Mesothelial cell of epicardium (in vitro differentiated cells): ENCODE measurements at places on chromosomes 13 and 19. TPM values are rescaled to one million over a fixed set of nuclear protein-coding genes. Genes with fewer than 3 reads are reported as not detected.

TINCR gene
- 2.5 to 4.3 TPM (median 2.5 TPM) in 3 replicates for total RNA-seq

FLT1 gene
- total RNA-seq: 4.9 to 6.5 TPM (median 5.5 TPM) in 3 replicates

C19orf85 gene
- total RNA-seq: not detected in 3 replicates

RHPN2 gene
- 22.2 to 25.9 TPM (median 23.3 TPM) in 3 replicates for total RNA-seq

DNA sequence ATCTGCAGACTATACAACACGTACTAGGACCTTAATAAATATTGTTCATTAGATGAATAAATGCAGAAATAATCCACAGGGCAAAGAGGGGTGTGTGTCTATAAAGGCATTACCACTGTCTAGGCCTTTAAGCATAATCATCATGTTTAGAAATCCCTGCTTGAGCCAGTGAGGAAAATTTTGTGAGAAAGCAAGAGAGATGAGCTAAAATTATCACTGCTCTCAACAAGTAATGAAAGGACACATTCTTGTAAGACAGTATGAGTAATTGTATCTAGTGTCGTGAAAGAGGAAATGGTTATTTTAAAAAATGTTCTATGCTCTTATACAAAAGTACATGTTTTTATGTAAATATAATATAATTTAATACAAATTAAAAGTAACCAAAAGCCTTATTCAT is 1699.4 kb downstream of the PCDH9 start:
- H3K4me3 ChIP-seq: no peak overlapping the region
- no peak for DNase-seq
- H3K27ac ChIP-seq: peak overlapping the region; percentile 9
- H3K36me3 ChIP-seq: no peaks in the 10 kb centered on the region
- H3K27me3 ChIP-seq: no peaks in the 10 kb centered on the region
- peaks cover 36% of the 10 kb centered on the region for H3K4me1 ChIP-seq

DNA sequence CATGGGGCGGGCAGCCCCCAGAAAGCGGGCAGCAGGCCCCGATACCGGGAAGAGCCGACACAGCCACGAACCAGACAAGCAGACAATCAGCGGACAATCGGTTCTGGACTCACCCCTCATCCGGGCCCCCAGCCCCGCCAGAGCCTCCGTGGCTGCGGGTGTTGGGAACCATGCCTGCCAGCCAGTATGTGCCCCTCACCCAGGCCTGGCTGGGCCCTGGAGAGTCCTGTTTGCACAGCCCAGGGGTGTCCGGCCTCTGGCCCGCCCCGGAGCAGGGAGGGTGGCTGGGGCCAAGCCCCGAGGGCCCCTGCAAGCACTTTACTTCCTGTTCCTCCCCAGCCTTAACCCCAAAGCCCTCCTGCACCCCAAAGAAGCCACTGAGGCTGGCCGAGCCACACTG is 7.8 kb downstream of the PODNL1 start:
- no peak for DNase-seq
- no peaks in the 10 kb centered on the region for H3K4me1 ChIP-seq
- H3K27ac ChIP-seq: no peak overlapping the region
- peaks cover 1% of the 10 kb centered on the region for H3K27me3 ChIP-seq

- H3K36me3 ChIP-seq: no peaks in the 10 kb centered on the region
- H3K27me3 ChIP-seq: no peaks in the 10 kb centered on the region
- peak overlapping the region; percentile 71 for H3K27ac ChIP-seq
- peak overlapping the region; percentile 82 for H3K4me3 ChIP-seq
- peak; percentile 64 for DNase-seq
These were observed 11.5 kb upstream of the CNFN start for GRCh38 chr19:42401365-42402303.

GRCh38 chr19:18604820-18605159 is 1.8 kb downstream of the CRLF1 start:
- H3K27me3 ChIP-seq: peaks cover 87% of the 10 kb centered on the region
- no peaks in the 10 kb centered on the region for H3K36me3 ChIP-seq
- H3K4me3 ChIP-seq: no peak overlapping the region
- H3K4me1 ChIP-seq: peaks cover 17% of the 10 kb centered on the region
- no peak for DNase-seq
- no peak overlapping the region for H3K27ac ChIP-seq

GRCh38 chr13:94020426-94020825 is 459.1 kb downstream of the DCT start:
- H3K27ac ChIP-seq: peak overlapping the region; percentile 26
- H3K4me3 ChIP-seq: no peak overlapping the region
- DNase-seq: no peak
- peaks cover 13% of the 10 kb centered on the region for H3K4me1 ChIP-seq

GRCh38 chr13:88074794-88075510 is 403.8 kb downstream of the SLITRK5 start:
- H3K27me3 ChIP-seq: no peaks in the 10 kb centered on the region
- no peak overlapping the region for H3K27ac ChIP-seq
- no peaks in the 10 kb centered on the region for H3K4me1 ChIP-seq
- H3K4me3 ChIP-seq: no peak overlapping the region
- no peak for DNase-seq
- no peaks in the 10 kb centered on the region for H3K36me3 ChIP-seq

- H3K4me3 ChIP-seq: no peak overlapping the region
- H3K27ac ChIP-seq: no peak overlapping the region
- peaks cover 9% of the 10 kb centered on the region for H3K36me3 ChIP-seq
- H3K4me1 ChIP-seq: peaks cover 12% of the 10 kb centered on the region
- no peaks in the 10 kb centered on the region for H3K27me3 ChIP-seq
- no peak for DNase-seq
These were observed 278.0 kb downstream of the FGF9 start for GRCh38 chr13:21948769-21949474.

- DNase-seq: no peak
- H3K27me3 ChIP-seq: no peaks in the 10 kb centered on the region
- peaks cover 7% of the 10 kb centered on the region for H3K36me3 ChIP-seq
- H3K4me3 ChIP-seq: no peak overlapping the region
- no peaks in the 10 kb centered on the region for H3K4me1 ChIP-seq
- H3K27ac ChIP-seq: no peak overlapping the region
These were observed 199.7 kb upstream of the STARD13 start for GRCh38 chr13:33485247-33485646.

DNA sequence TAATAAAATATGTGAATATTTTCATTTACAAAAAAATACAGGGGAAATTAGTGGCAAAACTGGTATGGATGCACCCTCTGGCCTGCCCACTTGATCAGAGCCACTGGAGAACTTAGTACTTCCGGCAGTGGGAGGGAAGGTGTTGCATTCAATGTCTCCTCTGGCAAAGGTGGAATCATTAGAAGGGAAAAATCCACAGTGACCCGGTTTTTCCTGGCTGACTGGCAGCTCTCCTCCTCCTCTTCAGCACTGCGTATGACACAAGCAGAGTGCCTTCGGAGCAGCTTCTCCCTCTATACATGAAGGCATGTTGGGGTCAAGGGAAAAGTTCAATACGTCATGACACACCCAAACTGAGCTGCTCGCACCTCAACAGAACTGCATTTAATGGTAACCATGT is 102.0 kb upstream of the SLC15A1 start:
- H3K27me3 ChIP-seq: no peaks in the 10 kb centered on the region
- no peak overlapping the region for H3K4me3 ChIP-seq
- peaks cover 8% of the 10 kb centered on the region for H3K36me3 ChIP-seq
- DNase-seq: no peak
- H3K4me1 ChIP-seq: peaks cover 4% of the 10 kb centered on the region
- no peak overlapping the region for H3K27ac ChIP-seq

GRCh38 chr13:40508127-40508526 is 158.3 kb downstream of the FOXO1 start:
- H3K27ac ChIP-seq: no peak overlapping the region
- no peak overlapping the region for H3K4me3 ChIP-seq
- no peaks in the 10 kb centered on the region for H3K27me3 ChIP-seq
- H3K36me3 ChIP-seq: no peaks in the 10 kb centered on the region
- DNase-seq: no peak

GRCh38 chr13:58247080-58247479 is 615.5 kb downstream of the PCDH17 start:
- no peaks in the 10 kb centered on the region for H3K27me3 ChIP-seq
- H3K27ac ChIP-seq: no peak overlapping the region
- no peaks in the 10 kb centered on the region for H3K4me1 ChIP-seq
- no peak overlapping the region for H3K4me3 ChIP-seq
- H3K36me3 ChIP-seq: peaks cover 2% of the 10 kb centered on the region

DNA sequence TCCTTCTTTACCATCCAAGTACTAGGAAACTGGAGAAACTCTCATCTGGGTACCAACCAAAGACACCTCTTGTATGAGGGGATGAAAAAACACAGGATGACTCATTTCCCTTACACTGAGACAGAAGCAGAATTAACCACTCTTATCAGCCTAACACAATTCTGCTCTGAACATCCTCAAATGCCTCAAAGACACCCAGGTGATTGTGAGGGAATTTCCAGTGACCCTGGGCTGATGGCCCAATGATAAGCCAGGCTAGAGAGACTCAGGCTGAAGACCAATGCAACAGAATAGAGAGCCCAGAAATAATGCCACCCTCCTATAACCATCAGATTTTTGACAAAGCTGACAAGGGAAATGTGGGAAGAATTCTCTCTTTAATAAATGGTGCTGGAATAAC is 7.0 kb downstream of the ZNF737 start:
- no peak for DNase-seq
- no peaks in the 10 kb centered on the region for H3K27me3 ChIP-seq
- no peaks in the 10 kb centered on the region for H3K4me1 ChIP-seq
- no peak overlapping the region for H3K4me3 ChIP-seq

DNA sequence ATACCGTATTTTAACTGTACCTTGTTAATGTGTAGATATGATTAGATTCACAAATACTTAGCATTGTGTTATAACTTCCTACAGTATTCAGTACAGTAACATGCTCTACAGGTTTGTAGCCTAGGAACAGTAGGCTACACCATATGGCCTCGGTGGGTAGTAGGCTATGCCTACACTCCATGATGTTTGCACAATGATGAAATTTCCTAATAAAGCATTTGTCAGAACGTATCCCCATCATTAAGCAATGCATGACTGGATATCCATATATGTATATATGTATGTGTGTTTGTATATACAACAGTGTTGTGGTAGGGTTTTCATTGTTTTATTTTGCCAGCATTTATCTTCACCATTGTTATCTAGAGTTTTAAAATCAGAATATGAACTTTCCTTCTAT is 119.4 kb downstream of the SLC7A1 start:
- DNase-seq: no peak
- H3K27me3 ChIP-seq: peaks cover 29% of the 10 kb centered on the region
- H3K4me1 ChIP-seq: no peaks in the 10 kb centered on the region
- H3K27ac ChIP-seq: no peak overlapping the region
- H3K4me3 ChIP-seq: no peak overlapping the region
- H3K36me3 ChIP-seq: no peaks in the 10 kb centered on the region

GRCh38 chr19:35740108-35740422 is 2.2 kb downstream of the IGFLR1 start:
- no peak for DNase-seq
- H3K36me3 ChIP-seq: peaks cover 17% of the 10 kb centered on the region
- H3K27me3 ChIP-seq: no peaks in the 10 kb centered on the region
- peak overlapping the region; percentile 85 for H3K4me3 ChIP-seq
- peaks cover 14% of the 10 kb centered on the region for H3K4me1 ChIP-seq

GRCh38 chr19:4115818-4116385 is 8.0 kb downstream of the MAP2K2 start:
- no peaks in the 10 kb centered on the region for H3K27me3 ChIP-seq
- no peak overlapping the region for H3K27ac ChIP-seq
- no peak overlapping the region for H3K4me3 ChIP-seq
- H3K36me3 ChIP-seq: peaks cover 37% of the 10 kb centered on the region

DNA sequence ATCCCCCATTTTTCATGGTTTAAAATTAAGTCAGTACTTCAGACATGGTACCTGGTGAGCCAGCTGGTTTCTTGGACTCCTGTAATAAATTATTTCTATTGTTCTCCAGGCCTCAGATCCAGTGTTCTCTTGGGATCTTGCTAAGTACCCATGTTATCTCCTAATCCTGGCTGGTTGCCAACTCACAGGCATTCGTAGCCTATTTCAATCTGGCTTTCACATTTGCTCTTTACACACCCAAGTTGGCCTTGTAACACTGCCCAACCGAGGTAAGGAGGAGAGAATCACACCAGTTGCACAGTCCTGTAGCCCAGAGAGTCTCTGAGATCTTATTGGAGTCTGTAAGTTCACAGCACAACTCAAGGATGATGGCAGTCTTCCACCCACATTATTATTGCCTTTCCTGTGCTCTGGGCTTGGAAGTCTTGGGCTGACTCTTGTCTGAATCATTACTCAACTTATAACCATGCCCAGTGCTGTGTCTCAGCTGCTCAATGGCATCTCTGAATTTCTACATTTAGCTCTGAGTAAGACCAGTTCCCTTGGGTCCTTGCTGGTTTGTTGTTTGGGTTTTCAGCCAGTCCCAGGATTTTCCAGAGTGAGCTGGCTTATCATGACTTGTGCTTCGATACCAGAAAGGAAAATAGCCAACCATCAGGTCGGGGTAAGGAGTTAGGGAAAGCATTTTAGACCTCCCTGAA is 76.6 kb upstream of the KLF12 start:
- no peak overlapping the region for H3K27ac ChIP-seq
- no peaks in the 10 kb centered on the region for H3K27me3 ChIP-seq
- DNase-seq: no peak
- no peaks in the 10 kb centered on the region for H3K36me3 ChIP-seq
- H3K4me3 ChIP-seq: no peak overlapping the region

- H3K4me3 ChIP-seq: no peak overlapping the region
- peaks cover 4% of the 10 kb centered on the region for H3K4me1 ChIP-seq
- no peaks in the 10 kb centered on the region for H3K27me3 ChIP-seq
- H3K36me3 ChIP-seq: no peaks in the 10 kb centered on the region
- H3K27ac ChIP-seq: no peak overlapping the region
These were observed 110.6 kb downstream of the PCDH9 start for GRCh38 chr13:67119481-67119894.

DNA sequence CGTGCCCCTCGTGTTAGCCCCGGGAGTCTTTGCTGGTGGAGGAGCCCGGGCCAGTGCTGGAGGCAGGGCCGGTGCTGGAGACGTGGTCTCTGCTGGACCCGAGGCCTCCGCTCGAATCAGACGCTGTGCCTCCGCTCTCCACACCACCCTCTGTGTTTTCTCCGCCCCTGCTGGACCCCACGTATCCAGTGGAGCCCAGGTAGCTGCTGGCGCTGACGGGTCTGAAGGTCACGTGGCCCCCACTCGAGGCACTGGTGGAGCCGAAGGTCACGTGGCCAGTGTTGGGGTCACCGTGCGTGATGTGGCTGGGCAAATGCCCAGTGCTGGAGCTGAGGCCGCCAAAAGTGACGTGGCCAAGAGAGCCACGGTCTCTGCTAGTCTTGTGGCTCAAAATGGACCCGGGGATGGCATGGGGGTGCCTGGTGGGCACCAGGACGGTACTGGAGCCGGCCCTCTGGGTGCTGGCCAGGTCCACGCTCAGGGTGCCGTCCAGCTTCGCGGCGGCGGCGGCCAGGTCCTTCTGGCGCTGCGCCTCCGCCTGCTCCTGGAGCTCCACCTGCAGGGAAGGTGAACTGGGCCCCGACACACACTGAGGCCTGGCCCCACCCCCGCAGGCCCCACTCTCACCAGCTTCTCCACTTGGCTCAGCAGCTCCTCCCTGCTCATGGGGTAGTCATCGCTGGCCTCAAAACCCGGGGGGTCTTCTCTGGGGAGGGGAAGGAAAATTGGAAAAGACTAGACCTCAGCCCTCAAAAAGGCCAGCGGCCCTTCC is 27.3 kb downstream of the ZNF114 start:
- no peak for DNase-seq
- H3K4me3 ChIP-seq: no peak overlapping the region
- no peak overlapping the region for H3K27ac ChIP-seq
- H3K4me1 ChIP-seq: no peaks in the 10 kb centered on the region
- H3K36me3 ChIP-seq: no peaks in the 10 kb centered on the region
- H3K27me3 ChIP-seq: no peaks in the 10 kb centered on the region
